Fibroblast of the conjunctiva (primary cell): ENCODE measurements at places on chromosomes 13 and 19.
A peak's percentile ranks its signal among the peaks of the same experiment; 100 is the strongest.

DNA sequence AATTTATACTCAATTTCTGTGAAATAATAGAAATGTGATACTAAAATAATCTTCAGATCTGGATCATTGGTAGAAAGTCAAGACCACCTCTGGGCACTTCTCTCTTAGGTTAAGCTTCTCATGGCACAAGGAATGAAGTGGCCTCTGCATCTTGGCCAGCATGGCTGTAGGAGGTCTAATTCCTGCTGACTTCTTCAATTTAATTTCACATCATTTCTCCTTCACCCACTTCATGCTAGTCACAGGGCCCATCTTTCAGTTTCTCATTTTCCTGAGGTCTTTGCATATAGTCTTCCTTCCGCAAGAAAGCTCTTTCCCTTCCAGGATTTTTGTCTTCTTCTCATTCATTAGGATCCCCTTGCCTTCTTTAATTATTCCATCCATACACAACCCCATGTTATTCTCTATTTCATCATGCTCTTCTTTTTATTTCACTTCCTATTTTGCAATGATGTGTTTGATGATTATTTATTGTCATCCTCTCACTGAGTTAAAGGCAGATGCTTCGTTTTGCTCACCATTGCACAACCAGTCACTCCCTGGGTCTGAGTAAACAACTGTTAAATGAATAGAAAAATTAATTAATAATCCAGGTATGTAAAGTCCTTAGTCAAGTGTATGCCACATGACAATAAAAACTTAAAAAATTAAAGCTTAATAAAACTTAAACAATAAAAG lies 397.4 kb downstream of the SPRY2 start:
- no peak for DNase-seq

DNA sequence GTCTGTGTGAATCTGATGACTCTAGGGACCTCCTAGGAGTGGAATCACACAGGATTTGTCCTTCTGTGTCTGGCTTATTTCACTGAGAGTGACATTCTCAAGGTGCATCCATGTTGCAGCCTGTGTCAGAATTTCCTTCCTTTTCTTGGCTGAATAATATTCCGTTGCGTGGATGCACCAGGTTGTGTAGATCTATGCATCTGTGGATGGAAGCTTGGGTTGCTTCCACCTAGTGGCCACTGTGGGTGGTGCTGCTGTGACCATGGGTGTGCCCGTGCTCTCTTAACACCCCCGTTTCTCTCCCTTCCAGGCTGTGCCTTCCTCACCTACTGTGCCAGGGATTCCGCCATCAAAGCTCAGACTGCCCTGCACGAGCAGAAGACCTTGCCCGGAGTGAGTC lies 26.2 kb downstream of the CELF5 start:
- no peak for DNase-seq

DNA sequence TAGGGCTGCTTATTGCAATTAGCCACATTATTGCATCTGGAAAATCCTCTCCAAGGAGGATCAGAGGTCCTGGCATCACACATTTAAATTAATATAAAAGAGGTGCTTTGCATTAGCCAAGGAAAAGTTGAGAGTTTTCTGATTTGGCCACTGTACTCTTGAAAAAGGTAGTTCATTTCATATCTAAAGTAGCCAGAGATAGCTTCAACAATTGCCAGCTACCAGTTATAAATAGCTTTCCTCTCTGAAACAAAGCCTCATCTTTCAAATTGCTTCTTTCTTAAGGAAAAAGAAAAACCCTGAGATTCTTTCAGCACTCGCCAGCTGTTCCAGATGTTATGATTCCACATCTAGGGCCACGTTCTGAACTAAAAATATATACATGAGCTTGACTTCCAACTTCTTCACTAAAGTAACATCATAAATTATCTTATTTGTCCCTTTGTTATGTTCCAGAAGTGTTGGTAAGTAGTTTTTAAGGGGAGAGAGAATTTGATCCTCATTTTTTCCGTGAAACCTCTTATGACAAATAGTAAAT lies 69.6 kb downstream of the ERCC5 start:
- DNase-seq, result no peak

- DNase-seq, result peak; percentile 33
Measured at GRCh38 chr19:38095411-38096308, 128.4 kb downstream of the DPF1 start.

DNA sequence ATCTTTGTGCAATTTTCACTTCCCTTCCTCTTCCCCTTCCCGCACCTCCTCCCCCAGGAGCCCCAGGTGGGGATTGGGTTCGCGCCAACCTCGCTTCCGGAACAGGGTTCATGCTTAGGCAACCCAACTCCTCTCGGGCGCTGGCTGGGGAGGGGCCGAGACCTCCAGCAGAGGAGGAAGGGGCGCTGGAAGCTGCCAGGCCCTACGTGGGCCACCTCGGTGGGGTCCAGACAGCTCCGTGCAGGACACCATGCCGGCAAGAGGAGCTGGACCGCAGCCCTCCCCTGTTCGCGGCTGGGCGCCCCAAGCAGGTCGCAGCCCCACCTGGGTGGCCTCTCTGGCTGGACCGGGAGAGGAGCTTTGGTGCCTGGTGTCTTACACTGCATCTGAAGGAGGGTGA lies 91.1 kb downstream of the SPACA7 start:
- no peak for DNase-seq

GRCh38 chr19:29837448-29837981 lies 25.7 kb downstream of the CCNE1 start:
- DNase-seq, result no peak

DNA sequence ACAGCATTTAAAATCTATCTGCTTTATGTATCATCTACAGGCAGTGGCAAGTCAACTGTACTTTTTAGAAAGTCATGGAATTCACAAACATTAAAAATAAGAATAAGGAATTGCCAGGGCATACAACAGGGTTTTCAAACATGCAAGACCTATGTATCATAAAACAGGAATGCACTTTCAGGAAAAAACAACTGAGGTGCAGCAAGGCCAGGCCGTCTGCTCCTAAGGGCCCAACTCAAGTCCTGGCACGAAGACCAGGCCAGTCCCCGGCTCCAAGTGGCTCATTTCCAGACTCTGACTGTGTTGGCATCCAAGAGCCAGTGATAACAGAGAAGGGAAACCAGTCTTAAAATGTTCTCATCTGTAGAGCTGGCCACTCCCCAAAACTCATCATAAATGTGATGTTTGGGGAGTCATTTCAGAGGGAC lies 7.1 kb downstream of the RFX2 start:
- DNase-seq, result peak; percentile 93

DNA sequence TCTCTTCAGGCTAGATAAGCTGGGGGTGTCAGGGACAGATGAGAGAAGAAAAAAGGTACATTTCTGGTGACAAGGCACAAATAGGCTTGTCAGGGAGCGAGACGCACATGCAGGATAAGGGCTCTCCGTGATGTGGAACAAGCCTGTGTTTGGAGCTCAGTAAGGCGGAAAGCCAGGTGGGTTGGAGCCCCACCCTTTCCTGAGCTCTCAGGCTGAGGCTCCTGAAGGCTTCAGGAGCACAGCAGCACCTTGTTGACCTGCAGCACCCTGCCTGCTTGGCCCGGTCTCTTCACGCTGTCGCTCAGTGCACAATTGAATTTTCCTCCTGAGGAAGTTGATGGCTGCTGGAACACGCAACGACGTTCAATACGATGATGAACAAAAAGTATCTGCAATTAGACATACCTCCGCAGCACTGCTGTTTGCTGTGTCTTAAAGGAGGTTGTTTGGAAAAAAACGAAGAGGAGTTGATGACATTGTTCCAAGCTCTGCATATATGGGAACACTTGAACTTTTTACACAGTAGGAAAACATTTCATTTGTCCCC lies 29.3 kb downstream of the SERP2 start:
- DNase-seq, result no peak

DNA sequence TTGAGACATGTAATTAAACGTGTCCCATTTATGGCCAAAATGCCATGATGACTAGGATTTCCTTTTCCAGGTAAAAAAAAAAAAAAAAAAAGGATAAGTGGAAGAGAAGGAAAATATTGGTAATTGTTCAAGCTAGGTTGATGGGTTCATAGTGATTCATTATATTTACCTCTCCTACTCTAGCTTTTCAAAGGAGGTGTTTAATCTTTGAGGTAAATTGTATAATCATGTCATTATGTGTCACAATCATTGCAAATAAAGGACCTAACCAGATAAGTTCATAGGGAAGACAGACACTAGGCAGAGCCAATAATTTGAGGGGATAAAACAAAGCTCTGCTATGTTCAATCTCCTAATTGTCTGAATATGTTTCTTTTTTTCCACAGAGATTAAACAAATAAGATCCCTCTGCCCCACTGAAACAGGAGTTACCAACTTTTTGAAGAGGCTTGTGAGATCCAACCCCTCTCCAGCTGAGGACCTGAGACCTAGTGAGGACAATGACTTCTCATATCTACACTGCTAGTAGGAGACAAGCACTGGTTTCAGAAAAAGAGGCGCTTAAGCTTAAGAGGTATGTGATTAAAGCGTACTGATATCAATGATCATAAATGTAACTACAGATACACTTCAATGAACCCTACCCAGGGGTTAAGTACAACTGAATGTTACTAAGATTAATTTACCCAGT lies 61.4 kb downstream of the USP12 start:
- DNase-seq, result no peak

- DNase-seq, result no peak
Measured at GRCh38 chr19:41386442-41386841, 10.1 kb downstream of the TMEM91 start.

GRCh38 chr19:4224470-4224869 lies 4.9 kb upstream of the EBI3 start:
- DNase-seq, result no peak

GRCh38 chr13:32010136-32010535 lies 21.4 kb upstream of the FRY start:
- DNase-seq, result no peak

GRCh38 chr19:35264268-35265125 lies 4.3 kb upstream of the USF2 start:
- no peak for DNase-seq
